ENCODE measurements at places on chromosomes 4 and X. TPM values are rescaled to one million over a fixed set of nuclear protein-coding genes. Genes with fewer than 3 reads are reported as not detected.

DNA sequence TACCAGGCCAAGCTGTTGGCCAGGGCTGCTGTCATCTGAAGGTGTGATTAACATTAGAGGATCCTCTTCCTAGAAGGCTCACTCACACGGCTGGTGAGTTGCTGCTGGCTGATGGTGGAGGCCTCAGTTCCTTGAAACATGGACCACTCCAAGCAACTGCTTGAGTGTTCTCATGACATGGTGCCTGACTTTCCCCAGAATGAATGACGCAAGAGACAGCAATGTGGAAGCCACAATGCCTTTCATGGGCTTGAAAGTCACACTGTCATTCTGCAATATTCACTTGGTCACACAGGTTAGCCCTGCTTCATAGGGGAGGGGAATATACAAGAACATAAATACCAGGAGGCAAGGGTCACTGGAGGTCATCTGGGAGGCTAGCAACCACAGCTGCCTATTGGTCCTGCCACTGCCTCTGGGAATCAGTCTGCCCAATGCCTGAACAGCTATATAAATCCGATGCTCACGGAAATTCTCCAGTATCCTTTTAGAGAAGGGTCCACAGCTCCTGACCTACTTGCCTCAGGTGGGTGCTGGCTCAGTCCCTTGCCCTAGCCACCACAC lies 97.1 kb upstream of the MAML3 start:
- no peak for DNase-seq

GRCh38 chr4:110850461-110851442 lies 227.9 kb upstream of the PITX2 start:
- DNase-seq = no peak

- DNase-seq = no peak
Measured at GRCh38 chr4:4647041-4647440, 105.2 kb upstream of the STX18 start.

GRCh38 chrX:151516538-151517187 lies 46.8 kb upstream of the PASD1 start:
- DNase-seq = no peak

- DNase-seq = no peak
Measured at GRCh38 chrX:120309873-120310705, 1.2 kb downstream of the TMEM255A start.

GRCh38 chrX:10064736-10065135 lies 92.0 kb upstream of the CLCN4 start:
- DNase-seq = no peak

GRCh38 chrX:153626863-153627674 lies 19.9 kb upstream of the DUSP9 start:
- DNase-seq = no peak

GRCh38 chrX:124415115-124415800 lies 68.9 kb downstream of the SH2D1A start:
- DNase-seq = no peak

GRCh38 chr4:173990869-173991210 lies 292.6 kb downstream of the FBXO8 start:
- no peak for DNase-seq

DNA sequence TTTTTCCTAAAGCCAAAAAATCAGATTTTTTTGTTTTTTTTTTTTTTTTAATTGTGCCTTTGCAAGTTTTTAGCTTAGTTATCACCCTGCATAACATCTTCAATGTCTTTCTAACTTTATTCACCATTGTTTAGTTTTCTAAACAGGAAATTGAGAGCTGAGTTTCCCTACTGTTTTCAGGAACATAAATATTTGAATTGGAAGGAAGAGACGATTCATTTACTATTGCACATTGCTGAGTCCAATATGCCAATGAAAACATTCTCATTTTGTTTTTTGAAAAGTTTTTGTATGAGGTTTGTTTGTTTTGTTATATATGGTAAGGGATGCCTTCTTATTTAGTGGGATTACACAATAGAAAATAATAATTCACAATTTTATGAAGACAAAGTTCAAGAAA lies 148.4 kb downstream of the ANKRD50 start:
- no peak for DNase-seq

DNA sequence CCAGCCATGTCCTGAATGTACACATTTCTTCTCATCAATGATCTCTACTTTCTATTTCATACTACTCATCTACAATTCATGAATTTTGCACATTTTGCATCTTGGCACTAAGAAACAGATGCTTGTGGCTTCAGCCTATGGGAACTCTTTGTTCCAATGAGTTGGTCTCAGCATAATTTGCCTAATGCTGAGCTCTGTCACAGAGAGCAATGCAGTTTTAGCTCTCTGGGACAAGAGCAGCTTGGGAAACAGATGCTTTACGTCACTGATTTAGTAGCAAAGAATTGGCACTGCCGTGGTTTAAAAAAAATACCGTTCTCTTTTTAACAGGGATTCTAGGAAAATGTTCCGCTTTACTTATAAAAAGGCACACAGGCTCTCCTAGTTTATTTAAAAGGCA lies 162.4 kb downstream of the WDFY3 start:
- no peak for DNase-seq

- DNase-seq = no peak
Measured at GRCh38 chrX:70445951-70446350, 1.3 kb downstream of the DLG3 start.

DNA sequence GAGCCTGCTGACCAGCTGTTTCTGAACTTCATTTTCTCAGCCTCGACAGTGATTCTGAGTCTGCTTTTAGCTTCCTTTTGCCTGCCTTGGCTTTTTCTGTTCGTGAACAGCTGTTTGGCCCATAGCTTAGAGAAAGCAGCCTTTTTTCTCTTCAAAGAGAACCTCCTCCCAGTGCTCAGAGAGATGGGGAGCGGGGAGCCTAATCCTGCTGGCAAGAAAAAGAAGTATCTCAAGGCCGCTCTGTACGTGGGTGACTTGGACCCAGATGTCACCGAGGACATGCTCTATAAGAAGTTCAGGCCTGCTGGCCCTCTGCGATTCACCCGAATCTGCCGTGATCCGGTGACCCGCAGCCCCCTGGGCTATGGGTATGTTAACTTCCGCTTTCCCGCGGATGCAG lies 756 bp downstream of the PABPC5 start:
- DNase-seq = no peak

- DNase-seq = no peak
Measured at GRCh38 chr4:75699299-75699698, 25.1 kb upstream of the USO1 start.

DNA sequence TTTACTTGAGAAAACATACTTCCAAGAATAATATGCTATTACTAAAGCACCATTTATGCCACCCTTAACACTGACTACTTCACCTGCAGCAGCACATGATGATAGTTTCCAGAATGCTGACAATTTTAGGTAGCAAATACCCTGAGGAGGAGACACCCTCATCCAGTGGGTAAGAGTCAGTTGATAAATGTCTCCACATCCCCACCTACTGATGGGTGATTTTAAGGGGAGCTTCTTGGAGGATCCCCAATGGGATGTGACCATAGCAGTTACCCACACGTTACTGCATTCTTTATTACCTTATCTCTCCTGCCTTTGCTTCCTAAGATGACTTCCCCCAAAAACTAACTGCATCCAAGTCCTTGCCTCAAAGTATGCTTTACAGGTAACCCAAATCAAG lies 131.2 kb upstream of the SMARCAD1 start:
- DNase-seq = no peak

DNA sequence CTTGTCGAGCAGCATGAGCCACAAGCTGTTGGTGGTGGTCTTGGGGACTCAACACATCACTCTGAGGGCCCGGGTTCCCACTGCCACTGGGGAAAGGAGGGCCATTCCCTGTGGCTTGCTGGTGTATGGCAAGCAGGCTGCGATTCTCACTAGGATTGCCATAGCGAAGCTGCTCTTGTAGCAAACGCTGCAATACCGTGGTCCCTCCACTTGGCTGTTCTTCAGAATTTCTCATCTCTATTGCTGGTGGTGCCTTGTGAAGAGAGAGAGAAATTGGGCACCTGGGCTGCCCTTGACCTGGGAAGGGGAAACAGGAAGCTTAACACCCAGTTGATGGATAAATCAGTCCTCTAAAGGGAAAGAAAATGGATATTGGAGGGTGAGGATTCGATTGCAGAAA lies 17.7 kb downstream of the AMOT start:
- DNase-seq = no peak

DNA sequence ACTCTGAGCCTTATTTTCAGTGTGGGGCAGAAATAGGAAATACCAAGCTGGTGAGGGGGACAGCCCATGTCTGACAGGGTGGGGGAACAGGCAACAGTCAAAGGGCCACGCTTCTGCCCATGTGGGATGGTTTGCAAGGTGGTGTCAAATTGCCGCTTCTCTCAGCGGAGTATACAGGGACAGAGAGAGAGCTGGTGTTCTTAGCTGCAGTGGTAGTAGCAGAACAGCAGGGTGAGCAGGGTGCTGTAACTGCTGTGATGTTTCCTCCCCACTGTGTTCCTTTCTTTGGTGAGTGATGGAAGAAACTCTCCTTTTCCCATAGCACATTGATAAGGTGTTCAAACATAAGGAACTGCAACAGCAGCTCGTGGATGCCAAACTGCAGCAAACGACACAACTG lies 37.9 kb downstream of the RBBP7 start:
- no peak for DNase-seq

GRCh38 chrX:42128587-42128986 lies 205.2 kb upstream of the CASK start:
- no peak for DNase-seq

GRCh38 chr4:6620891-6621555 lies 19.5 kb upstream of the MRFAP1 start:
- DNase-seq = no peak

DNA sequence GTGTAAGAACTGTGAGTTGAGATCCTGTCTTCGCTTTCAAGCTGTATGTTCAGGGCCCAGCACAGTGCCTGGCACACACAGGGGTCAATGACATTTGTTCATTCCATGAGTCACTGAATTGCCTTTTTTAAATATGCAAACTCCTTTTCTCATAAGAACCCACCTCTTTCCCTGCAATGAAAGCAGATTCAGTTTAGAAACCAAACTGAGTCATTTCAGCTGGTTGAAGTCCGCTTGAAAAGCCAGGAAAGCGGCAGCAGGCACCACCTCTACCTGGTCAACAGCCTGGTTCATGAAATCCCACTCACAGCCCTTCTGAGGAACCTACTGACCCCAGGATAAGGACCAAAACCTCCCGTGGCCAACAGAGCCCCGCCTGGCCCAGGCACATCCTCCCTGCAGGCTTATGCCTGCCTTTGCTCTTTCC lies 4.5 kb upstream of the C1QTNF7 start:
- DNase-seq = no peak

DNA sequence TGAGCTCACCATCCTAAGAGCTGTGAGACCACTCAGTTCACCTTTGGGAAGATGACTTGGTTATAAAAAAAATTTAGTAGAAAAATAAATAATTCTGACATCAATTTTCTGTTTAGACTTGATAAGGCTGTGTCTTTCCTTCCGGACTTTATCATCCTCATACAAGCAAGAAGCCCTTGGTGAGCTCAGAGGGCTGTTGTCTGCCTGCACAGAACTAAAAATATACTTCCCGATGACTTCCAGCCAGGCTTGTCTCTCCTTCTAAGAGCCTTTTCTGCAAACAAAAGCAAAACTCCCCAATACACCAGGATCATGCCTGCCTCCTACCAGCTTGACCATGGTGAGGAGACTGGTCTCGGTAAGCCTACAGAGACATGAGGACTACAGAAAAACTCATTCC lies 58.3 kb upstream of the PHOX2B start:
- DNase-seq = no peak

DNA sequence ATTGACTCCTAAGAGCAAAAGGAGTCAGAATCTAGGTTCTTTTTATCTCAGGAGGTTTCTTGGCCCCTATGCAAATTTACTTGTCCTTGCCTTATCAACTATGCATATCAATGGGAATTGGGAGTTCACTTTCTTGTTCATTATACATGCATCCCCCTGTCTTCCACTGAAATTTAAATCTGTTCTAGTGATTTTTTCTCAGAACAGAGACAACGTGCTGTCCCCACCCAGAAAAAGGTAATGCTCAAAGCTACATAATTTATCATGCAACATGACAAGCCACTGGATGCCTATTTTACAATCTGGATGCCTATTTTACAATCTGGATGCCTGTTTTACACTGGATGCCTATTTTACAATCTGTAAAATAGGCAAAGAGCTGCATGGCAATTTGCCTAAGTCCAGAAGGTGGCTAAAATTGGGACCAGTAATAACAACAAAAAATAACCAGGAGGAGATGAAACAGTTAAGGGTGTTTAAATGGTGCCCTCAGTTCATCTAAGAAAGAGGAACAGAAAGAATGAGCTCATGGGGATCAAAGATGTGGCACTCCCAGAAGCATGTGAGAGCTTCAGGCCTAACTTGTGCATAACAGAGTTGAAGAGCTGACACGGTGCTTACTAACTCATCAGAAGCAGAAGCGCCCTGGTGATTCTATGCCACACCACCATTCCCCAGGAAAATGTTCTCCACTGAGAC lies 537.8 kb upstream of the BOD1L1 start:
- DNase-seq = no peak

DNA sequence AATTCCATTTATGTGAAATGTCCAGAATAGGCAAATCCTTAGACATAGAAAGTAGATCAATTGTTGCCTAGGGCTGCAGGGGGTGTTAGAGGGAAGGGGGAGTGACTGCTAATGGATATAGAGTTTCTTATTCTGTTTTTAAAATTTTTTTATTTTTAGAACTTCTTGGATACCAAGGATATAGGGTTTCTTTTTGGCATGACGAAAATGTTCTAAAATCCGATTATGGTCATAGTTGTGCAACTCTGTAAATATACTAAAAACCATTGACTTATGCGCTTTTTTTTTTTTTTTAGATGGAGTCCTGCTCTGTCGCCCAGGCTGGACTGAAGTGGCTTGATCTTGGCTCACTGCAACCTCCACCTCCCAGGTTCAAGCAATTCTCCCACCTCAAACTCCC lies 125.2 kb upstream of the USP9X start:
- no peak for DNase-seq

DNA sequence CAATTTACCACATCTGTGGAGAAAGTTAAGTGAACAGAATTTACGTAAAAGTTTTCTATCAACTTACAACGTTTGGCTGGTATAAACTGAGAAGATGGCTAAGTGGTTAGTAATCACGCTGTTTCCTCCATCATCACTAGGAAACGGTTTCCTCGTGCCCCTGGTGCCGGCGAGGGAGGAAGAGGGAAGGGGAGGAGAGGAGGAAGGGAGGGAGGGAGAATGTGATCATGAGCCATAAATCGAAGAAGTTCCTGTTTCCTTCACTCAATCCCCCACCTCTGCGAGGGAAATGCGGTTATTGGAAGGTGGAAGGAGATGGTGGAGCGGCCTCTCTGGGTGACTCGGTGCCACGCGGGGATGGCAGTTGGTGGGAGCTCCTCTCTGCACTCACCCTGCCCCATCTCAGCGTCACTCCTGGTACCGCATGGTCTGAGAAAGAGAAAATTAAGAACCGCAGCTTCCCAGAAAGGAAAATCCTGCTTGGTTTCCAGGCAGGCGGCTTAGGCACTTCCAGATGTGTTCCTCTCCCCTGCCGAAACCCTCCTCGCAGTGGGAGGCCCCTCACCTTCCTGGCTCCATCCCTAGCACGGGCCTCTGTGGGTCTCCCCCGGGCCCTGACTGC lies 216.8 kb downstream of the AFAP1 start:
- DNase-seq = no peak

RAB41 gene
- total RNA-seq = not detected

GPR34 gene
- not detected for total RNA-seq

RAB9B gene
- 0.34 TPM for total RNA-seq

TMEM156 gene
- total RNA-seq = 5.2 TPM

GPR119 gene
- not detected for total RNA-seq

TIMM8A gene
- 11.8 TPM for total RNA-seq

NRK gene
- 8.1 TPM for total RNA-seq

SLC7A11 gene
- 30.1 TPM for total RNA-seq

PJA1 gene
- 37.8 TPM for total RNA-seq

Data from kidney epithelial cell (primary cell).